ENCODE measurements at places on chromosomes 12 and 14.

DNA sequence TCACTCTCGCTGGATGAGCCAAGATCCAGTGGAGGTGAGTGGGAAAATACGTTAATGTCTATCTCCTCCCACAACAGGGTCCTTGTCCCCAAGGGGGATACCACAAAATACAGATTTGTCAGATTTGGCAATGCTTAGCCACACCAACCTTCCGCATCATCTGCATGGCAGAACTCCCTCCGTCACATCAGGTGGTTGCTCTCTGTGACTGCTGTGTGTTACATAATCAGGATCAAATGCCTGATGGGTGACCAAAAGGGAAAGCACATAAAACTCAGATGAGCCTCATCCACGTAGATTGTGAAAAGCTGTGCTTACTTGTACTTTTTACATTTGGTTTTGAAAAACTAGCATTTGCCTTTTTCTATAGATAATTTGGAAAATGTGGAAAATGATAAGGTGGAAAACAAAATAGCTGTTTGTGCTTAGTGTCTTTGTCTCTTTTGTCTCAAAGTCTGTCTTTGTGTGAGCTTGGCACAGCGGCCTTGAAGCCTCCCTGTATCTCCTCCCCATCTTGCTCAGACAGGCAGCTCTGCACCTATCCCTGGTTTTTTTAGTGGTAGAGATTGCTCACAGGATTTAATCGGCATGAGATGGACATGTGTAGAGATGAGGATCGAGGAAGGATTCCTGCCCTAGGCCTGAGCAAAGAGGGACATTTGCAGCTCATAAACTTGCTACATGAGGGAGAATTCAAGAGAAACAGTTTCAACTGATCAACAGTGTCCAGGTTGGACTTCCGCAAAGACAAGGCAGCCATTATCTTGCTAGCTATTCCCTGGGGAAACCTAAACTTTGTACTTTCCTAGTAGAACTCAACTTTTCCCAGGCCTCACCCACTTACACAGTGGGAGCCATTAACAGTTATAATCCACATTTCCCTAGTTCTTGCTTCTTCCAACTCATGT lies 3.6 kb upstream of the FGF6 start:
- DNase-seq = no peak

DNA sequence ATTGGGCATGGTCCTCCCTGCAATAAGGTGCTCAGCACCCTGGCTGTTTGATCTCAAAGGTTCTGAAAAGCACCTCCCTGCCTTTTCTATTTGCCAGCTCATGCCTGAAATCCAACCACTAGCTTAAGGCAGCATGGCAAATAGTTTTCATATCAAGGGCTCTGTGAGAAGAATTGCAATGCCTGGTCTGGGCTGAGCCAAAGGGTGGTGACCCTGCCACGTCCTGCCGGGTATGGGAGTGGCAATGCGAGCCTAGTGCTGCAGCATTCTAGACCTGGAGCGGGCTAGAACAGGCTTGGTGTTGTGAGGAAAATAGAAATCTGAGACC lies 2.3 kb upstream of the SCNN1A start:
- no peak for DNase-seq

- no peak for DNase-seq
Observed at GRCh38 chr12:104249898-104250297, 34.3 kb downstream of the TXNRD1 start.

GRCh38 chr12:15050659-15051058 lies 77.8 kb downstream of the PDE6H start:
- no peak for DNase-seq

DNA sequence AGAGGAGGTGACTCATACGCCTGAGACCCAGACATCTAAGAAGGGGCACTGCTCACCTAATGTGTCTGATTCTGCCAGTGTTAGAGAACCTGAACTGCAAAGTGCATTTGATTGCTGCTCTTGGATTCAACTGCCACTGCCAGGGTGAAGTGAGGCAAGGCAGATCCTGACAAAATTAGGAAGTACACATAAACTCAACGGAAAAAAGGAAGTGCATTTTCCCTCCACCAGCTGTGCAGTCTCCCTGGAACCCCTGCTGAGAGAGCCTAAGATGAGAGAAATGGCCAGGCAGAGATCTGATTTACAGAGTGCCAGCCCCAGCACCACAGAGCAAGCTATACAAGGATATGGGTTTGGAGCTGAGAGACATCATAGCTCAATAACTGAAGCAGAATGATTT lies 215.3 kb downstream of the SEC23A start:
- no peak for DNase-seq

- DNase-seq = no peak
Observed at GRCh38 chr12:90112666-90113065, 404.0 kb upstream of the ATP2B1 start.

GRCh38 chr12:43653917-43654316 lies 101.9 kb upstream of the ADAMTS20 start:
- DNase-seq = no peak

GRCh38 chr14:96481731-96482314 lies 20.4 kb upstream of the PAPOLA start:
- no peak for DNase-seq

GRCh38 chr14:100573002-100573756 lies 14.0 kb downstream of the BEGAIN start:
- DNase-seq = no peak

DNA sequence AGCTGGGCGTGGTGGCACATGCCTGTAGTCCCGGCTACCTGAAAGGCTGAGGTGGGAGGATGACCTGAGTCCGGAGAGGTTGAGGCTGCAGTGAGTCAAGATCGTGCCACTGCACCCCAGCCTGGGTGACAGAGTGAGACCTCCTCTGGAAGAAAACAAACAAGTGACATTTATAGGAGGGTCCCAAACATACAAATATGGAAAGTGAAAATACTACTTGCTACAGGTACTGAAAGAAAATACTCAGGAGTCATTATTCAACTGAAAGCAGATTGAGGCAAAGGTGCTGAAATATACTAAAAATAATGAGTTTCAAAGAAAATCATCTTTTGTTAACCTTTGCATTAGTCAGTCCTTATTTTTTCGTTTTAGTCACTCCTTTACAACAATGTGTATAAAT lies 53.5 kb downstream of the ETV6 start:
- no peak for DNase-seq

DNA sequence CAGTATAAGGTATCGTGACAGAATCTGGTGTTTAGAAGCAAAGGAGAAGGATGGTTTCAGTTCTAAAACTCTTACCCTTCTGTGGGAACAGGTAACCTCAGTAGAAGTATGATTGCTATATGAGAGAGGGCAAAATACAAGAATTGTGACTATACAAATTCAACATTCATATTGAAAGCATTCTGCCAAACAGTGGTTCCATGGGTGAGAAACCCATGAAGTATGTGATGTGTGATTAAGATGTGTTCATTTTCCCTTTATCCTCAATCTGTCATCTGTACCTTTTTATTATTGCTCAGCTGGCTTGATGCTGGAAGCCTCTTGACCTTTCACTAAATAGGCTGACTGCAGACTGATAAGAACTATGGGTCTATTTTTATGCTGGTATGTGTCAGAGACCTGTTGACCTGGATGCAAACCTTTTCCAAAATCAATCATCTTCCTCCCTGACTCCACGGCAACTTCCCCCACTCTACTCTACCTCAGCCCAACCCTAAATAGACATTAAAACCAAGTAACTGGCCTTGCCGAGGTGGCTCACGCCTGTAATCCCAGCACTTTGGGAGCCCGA lies 109.6 kb downstream of the STXBP6 start:
- no peak for DNase-seq

Measured in anterior cingulate cortex (tissue), 58 donors.